ENCODE measurements at places on chromosomes 1 and 21.
A peak's percentile ranks its signal among the peaks of the same experiment; 100 is the strongest.

- DNase-seq = no peak
Measured at GRCh38 chr1:86436041-86436440, 12.1 kb downstream of the CLCA2 start.

DNA sequence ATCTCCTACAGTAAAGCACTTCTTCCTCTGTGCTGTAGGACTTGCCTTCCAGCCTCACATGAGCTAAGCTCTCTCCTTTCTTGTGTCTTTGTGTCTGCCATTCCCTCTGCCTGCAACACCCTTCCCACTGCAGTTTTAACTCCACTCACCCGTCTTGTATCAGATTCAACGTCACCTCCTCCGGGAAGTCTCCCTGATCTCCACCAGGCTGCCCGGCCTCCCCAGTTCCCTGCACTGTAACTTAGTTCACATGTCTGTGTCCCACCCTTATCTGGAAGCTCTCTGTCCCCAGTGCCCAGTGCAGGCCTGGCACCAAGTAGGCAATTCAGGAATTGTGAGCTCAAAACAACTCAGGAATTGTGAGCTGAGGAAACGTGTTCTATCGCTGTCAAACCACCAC is 96.4 kb downstream of the GLIS1 start:
- DNase-seq = no peak

DNA sequence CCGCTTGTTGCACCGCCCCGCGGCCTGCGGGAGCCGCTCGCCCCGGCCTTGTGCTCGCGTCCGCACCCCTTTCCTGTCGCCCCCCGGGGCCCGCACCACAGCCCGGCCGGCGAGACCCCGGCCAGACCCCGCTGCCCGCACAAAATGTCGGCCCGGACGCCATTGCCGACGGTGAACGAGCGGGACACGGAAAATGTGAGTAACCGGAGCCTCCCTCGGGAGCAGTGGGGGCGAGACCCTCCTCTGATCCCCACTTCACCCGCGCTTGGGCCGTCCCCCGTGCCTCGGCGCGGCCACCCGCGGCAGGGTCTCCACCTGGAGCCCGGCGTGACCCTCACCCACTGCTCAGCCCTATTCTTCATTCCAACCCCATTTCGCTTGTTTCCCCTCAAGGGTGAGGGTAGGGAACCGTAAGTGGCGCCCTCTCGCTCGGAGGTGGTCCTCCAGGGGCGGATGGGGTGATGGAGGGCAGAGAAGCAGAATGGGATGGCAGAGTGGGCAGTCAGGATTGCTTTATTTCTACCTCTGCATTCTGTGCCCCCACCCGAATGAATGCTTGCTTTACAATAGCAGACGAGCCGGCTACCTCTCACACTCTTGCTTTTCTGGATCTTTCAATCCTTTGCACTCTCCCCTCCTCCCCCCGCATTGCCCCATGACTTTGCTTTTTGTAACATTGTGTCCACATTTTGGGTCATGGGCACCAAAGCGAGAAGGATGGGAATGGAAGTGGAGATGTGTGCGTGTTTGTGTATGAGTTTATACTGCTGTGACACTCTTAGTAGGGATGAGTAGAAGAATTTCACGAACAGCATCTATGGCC is 954 bp downstream of the MARK1 start:
- DNase-seq = peak; percentile 35

DNA sequence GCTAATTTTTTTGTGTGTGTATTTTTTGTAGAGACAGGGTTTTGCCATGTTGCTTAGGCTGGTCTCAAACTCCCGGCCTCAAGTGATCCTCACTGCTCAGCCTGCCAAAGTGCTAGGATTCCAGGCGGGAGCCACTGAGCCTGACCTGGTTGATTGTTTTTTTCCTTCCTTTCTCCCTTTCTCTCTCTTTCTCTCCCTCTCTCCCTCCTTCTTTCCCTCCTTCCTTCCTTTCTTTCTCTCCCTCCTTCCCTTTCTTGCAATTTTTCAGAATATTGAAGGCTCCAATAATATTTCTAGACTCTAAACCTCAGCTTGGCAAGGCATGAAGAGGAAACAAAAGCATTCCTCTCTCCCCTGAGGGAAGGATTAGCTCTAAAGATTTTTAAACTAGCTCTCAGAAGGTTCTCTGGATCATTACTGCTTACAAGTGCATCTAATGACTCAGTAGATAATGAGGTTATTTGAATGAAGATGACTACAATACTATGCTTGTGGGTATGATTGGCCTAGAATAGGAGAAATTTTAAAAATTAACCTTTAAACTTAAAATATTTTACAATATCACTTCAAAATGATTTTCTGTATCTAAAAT is 68.5 kb upstream of the GADD45A start:
- no peak for DNase-seq

GRCh38 chr21:14870853-14871149 is 194.0 kb downstream of the NRIP1 start:
- DNase-seq = no peak

DNA sequence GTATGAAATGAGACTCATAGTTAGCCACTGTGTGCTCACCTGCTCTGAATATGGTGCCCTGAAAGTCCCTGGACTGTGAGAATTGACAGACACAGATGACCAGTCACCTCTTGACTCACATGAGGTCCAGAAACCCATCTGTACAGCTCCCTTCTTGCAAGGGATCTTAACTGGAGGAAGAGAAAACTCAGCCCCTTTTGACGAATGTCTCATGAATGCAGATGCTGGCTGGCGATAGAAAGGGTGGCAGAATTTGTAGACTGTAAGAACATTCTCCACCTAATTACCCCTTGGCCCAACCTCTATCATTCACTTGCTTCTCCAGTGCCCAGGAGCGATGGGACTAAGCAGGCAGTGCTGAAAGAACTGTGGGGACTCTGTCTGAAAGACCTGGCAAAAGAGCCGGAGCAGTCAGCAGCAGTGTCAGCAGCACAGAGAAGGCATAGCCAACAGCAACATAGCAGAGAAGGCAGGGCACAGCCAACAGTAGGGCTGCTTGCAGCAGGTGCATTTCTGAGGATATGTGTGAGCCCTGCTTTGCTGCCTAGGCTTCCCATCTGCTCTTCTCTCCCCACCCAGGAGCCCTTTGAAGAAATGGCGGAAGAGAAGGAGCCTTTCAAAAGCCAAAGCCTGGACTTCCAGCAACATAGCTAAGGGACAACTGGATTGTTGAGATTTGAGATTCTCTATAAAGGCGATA is 25.8 kb upstream of the IFNGR2 start:
- DNase-seq = no peak

GRCh38 chr1:42179900-42180329 is 15.4 kb upstream of the GUCA2A start:
- DNase-seq = no peak

- no peak for DNase-seq
Measured at GRCh38 chr21:35859677-35860076, 200.6 kb downstream of the SETD4 start.

DNA sequence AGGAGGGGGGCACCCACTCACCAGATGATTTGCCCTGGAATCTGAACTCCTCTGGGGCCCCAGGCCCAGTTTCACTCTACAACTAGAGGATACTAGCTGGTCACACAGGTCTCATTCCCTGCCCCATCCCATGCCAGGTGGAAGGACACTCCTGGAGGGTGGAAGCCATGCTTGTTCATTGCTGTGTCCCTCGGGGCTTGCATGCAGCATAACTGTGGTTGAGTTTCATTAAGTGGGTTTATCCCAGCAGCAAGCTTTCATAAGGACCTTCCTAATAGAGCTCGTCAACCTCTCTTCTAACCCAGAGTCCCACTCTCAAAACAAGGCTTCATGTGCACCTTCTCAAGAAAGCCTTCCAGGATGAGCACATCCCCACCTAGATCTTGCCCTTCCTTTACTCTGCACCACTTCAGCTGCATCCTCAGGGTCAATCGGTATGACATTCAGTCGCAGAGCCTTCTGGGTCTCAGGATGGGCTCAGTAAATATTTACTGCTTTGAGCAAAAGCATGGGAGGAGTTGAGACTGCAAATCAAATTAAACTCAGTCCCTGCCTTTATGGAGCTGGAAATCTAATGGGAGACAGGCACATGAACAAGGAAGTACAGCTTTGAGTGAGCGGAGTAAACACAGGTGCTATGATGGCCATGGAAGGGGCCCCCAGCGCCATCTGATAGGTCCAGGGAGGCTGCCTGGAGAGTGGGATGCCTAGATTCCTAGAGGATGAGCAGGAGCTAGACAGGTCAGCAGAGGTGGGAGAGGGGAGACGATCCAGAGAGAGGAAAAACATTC is 32.3 kb downstream of the LAMB3 start:
- DNase-seq = no peak

- DNase-seq = no peak
Measured at GRCh38 chr1:221711656-221712055, 30.2 kb downstream of the DUSP10 start.

GRCh38 chr1:27598902-27599528 is 4.9 kb downstream of the AHDC1 start:
- DNase-seq = no peak

GRCh38 chr21:36910581-36911307 is 55.7 kb downstream of the HLCS start:
- DNase-seq = no peak

GRCh38 chr1:244329591-244330317 is 122.0 kb downstream of the ADSS2 start:
- no peak for DNase-seq

DNA sequence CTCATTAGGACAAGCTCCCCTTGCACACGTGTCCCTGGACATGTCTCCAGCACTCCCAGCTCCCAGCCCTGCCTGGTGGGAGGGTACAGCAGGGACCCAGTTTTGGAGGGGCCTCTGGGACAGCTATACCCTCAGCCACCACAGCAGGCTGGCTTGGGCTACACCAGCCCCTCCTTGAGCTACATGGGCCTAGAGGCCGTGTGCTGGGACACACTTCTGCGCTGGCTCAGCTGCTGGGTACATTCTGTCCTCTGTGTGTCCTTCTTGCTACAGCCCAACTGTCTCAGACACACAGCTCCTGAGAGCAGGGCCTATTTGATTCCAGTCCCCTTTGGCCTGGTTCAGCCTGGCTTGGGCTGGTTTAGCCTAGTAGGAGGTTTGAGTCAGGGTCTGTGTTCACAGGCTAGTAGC is 26.7 kb downstream of the DMAP1 start:
- peak; percentile 55 for DNase-seq

GRCh38 chr1:35845766-35846165 is 37.2 kb upstream of the AGO1 start:
- DNase-seq = peak; percentile 37

GRCh38 chr1:116740746-116741145 is 13.5 kb upstream of the CD2 start:
- no peak for DNase-seq

DNA sequence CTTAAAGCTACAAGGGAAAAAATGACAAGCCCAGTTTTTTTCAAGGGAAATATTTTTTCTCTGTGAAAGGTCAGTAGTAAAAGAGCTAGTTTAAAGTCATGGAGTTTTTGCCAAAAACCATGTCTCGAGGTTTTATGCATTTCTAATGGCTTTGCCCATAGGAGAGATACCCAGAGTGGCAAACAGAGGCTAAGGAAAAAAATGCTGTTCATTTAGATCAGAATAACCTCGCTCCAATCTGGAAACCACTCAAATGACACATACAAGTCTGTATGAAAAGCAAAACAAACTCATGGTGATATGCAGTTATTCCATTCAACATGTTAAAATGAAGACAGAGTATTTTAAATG is 36.9 kb upstream of the EDEM3 start:
- no peak for DNase-seq

- peak; percentile 16 for DNase-seq
Measured at GRCh38 chr1:235073331-235073967, 55.2 kb downstream of the TOMM20 start.

GRCh38 chr1:98860329-98860728 is 144.3 kb downstream of the PLPPR5 start:
- no peak for DNase-seq

- no peak for DNase-seq
Measured at GRCh38 chr1:206471415-206471801, 1.1 kb downstream of the IKBKE start.

DNA sequence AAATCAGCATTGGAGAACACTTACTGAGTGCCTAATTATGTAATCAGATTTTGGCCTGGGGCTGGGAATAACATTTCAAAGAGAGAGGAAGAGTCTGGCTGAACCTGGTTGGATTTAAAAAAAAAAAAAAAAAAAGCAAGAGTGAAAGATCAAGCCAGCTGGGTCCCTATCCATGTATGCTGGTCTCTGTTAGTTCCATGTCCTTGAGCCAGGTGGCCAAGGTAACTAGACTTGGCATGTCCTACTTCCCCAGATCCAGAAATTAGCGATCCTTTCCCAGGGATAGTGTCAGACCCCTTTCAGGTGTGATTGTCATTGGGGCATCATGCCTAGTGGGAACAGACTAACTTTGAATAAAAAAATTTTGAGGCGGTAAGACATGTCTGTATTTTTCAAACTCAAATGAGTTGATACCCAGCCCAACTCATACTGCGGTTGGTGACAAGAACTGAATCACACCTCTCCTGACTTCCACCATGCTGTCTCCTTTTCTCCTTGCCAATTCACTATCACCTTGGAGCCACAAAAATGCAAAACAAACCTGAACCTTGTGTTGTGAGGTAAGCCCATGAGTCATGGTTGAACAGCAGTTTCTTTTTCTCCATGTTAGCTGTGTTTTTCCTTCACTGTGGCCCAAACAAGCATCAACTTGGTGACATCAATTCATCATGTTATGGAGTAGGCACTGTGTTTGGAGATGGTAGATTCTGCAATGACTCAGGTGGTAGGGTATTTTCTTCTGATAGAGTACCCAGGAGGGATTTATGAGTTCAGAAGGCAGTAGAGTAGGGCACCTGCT is 24.5 kb upstream of the PPP2R5A start:
- no peak for DNase-seq

DNA sequence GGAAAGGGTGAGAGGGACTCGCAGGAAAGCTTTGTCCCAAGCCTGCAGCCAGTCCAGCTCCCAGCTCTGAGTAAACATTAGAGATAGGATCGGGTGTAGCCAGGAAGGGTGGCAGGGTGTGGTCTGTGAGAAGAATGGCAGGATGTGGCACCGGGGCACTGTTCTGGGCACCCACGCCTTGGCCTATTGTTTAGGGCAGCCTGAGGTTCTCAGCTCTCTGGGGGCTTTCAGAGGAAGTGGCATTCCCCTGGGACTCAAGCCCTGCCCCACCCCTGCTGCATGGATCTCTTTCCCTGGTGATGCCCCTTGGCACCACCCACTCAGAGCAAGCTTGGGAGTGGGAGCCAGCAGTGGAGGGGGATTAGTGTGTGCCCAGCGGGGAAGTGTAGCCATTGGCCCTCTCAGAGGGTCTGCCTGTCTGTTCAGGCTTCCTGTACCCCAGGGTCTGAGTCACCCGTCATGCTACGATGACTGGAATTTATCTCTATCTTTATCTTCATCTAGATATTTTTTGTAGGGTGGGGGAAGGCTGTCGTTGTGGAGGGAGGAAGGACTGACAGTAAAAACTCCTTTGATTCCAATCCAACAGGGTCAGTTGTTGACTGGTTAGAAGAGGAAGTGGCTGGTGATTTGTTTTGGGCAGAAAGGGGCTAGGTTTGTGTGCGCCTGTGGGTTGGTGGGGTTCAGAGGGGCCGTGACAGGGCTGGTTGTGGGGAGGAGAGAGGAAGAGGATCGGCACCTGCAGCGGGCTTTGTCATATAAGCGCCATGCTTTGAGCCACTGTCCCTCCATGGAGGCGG is 31.6 kb downstream of the SOX13 start:
- no peak for DNase-seq

- DNase-seq = no peak
Measured at GRCh38 chr1:44174630-44175029, 33.2 kb upstream of the KLF18 start.

- no peak for DNase-seq
Measured at GRCh38 chr1:206508130-206508889, 979 bp downstream of the RASSF5 start.

GRCh38 chr1:183234660-183235476 is 48.8 kb downstream of the LAMC2 start:
- peak; percentile 24 for DNase-seq
